ENCODE measurements at places on chromosomes 5 and 9.
A peak's percentile ranks its signal among the peaks of the same experiment; 100 is the strongest.

GRCh38 chr9:130138171-130138653 lies 34.0 kb upstream of the NCS1 start:
- peaks cover 11% of the 10 kb centered on the region for H3K4me1 ChIP-seq
- peaks cover 9% of the 10 kb centered on the region for H3K36me3 ChIP-seq
- no peaks in the 10 kb centered on the region for H3K27me3 ChIP-seq
- H3K27ac ChIP-seq, result no peak overlapping the region
- H3K4me3 ChIP-seq, result no peak overlapping the region

- no peak overlapping the region for H3K27ac ChIP-seq
- no peaks in the 10 kb centered on the region for H3K36me3 ChIP-seq
- no peaks in the 10 kb centered on the region for H3K4me1 ChIP-seq
- H3K27me3 ChIP-seq, result no peaks in the 10 kb centered on the region
- H3K4me3 ChIP-seq, result no peak overlapping the region
- DNase-seq, result no peak
These were observed 210.6 kb downstream of the AUH start for GRCh38 chr9:91150998-91151717.

- peaks cover 2% of the 10 kb centered on the region for H3K4me1 ChIP-seq
- no peaks in the 10 kb centered on the region for H3K27me3 ChIP-seq
- DNase-seq, result no peak
- H3K36me3 ChIP-seq, result no peaks in the 10 kb centered on the region
These were observed 2262.8 kb upstream of the ACO1 start for GRCh38 chr9:30121611-30122010.

DNA sequence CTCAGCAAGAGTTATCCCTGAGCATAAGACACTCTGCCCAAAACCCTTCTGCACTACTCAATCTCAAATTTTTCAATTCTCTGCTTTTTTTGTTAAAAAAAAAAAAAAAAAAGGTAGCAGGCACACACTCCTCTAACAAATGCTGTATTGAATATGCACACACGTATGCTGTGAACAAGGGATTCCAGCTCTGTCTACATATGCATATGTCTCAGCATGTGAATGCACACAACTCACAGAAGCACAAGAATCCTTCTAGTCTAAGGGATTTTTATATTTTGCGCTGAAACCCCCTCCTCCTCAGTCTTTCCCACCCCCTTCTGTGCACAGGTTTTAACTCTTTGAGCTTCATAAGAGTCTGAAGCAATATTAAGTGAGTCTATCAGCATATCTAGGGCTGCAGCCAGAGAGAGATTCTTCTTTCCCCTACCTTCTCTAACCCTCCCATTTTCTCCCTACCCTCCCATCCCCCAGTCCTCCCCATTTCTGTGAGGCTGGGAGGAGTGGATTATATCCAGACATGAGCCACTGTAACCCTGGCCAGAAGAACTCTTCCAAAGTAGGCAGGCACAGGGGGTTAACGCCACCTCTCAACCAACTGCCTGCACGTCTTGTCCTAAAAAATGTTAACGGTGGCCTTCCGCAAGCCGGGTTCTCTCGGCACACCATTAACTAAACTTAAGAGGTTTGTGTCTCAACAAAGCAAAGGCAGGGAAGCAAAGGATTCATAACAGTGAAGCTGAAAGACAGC lies 1.0 kb downstream of the GABRB2 start:
- no peak overlapping the region for H3K27ac ChIP-seq
- peak overlapping the region; percentile 88 for H3K4me3 ChIP-seq
- H3K4me1 ChIP-seq, result peaks cover 8% of the 10 kb centered on the region
- H3K36me3 ChIP-seq, result no peaks in the 10 kb centered on the region

DNA sequence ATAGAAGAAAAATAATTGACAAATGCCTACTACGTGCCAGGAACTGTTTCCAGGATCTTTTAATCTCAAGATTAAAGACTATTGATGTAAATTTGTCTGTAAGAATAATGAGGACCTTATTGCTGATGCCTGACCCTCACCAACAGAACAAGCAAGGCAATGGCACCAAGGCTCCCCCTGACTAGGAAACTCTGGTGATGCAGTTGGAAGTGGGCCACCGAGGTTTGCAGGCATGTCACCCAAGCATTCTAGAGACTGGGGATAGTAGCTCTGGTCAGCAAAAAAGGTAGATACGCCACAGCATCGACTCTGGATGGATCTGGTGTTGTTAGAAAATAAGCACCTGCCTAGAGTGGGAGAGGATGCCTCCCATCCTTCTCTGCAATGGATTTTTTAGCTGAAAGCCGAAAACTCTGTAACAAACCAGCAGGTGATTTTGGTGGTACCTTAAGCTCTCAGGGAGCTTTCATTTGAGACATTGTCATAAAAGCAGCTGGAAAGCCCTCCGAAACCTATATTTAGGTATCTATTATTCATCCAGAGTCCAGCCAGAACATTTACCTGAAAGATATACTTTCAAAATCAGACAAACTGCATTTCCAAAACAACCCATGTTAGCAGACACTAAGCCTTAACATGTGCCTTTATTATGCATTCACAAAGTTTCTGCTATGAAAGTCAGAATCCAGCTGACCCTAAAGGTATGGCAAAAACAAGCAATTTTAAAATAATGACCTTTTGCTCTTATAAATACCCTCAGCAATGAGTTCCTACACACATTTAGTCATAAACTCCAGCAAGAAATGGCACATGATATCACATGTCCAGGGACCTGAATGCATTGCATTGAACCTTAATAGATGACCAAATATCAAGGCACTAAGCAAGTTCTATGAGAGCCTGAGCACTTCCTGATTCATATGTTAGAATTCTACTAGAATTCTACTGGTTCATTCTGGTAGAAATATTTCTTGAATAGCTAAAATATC lies 308.4 kb downstream of the PDE4D start:
- no peak for DNase-seq
- H3K36me3 ChIP-seq, result no peaks in the 10 kb centered on the region
- no peak overlapping the region for H3K27ac ChIP-seq
- peaks cover 11% of the 10 kb centered on the region for H3K4me1 ChIP-seq
